Hindlimb muscle (tissue), 1 donor: ENCODE measurements at places on chromosomes 4 and X.

GRCh38 chr4:21415728-21416127 lies 532.8 kb downstream of the KCNIP4 start:
- DNase-seq: no peak

GRCh38 chrX:68894513-68895340 lies 65.9 kb downstream of the EFNB1 start:
- peak; percentile 59 for DNase-seq

GRCh38 chrX:101787934-101788333 lies 128.3 kb upstream of the ARMCX2 start:
- no peak for DNase-seq

DNA sequence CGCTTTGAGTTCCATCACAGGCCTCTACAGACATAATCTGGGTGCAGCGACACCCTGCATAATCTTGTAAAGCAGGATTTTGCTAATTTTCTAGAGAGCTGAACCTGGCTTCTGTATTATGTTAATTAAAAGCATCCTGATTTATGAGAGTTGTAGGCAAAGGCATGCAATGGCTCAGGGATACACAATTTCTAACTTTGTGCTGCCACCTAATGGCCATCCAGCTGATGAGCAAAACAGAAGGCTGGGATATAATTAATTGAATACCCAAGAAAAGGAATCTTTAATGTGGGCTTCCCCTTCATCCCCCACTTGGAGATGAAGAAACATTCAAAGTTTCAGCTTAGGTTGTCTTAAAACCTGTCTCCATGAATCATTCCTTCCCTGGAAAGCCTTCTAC lies 78.1 kb downstream of the BMP15 start:
- DNase-seq: peak; percentile 20

DNA sequence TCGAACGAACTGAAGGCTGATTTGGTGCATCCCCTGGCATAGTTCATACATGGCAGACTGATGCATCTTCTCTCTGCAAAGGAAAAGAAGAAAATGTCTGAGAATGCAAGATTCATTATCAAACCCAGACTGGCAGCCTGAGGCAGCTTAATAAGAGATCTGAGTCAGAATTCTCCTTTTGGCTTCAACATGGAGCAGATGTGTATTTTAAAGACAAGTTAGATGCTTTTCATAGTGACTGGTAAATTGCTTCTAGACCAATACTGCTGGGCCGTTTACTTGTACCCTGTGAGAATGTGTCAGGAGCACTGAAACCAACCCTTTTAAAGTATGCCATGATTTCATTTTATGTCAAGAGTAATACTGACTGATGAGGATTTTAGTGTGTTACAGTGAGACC lies 322.0 kb downstream of the NR3C2 start:
- no peak for DNase-seq

- DNase-seq: peak; percentile 81
Observed at GRCh38 chrX:155070975-155071693, at the start of the genes BRCC3, CMC4 and MTCP1. Gene BRCC3, plus strand, starts transcription at chrX:155071508. Its CDS starts 20 bp downstream, at chrX:155071528. Gene CMC4, minus strand, starts transcription at chrX:155071136. Its CDS starts 7,113 bp downstream, at chrX:155064023. Gene MTCP1, minus strand, starts transcription at chrX:155071136. Its CDS starts 5,126 bp downstream, at chrX:155066010.

DNA sequence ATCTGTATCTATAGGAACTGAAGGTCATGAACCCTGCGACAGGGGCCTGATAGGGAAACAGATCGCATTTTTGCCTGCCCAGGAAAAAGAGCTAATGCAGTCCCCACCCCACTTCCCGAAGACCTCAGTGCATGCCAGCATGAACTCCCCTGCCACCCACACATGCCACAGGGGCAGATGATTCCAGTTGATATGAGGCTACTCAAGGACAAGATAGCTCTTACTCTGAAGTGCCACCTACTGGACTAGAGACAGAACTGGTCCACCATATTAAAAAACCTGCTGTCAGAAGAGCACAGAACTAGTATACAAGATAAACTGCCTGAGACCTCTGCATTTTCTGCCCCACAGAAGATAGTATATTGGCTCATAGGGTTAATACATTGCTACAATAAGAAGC lies 68.0 kb downstream of the YIPF7 start:
- DNase-seq: no peak

- no peak for DNase-seq
Observed at GRCh38 chrX:1281521-1281920, 12.9 kb downstream of the CSF2RA start.

GRCh38 chr4:67468830-67469229 lies 76.5 kb downstream of the CENPC start:
- no peak for DNase-seq

DNA sequence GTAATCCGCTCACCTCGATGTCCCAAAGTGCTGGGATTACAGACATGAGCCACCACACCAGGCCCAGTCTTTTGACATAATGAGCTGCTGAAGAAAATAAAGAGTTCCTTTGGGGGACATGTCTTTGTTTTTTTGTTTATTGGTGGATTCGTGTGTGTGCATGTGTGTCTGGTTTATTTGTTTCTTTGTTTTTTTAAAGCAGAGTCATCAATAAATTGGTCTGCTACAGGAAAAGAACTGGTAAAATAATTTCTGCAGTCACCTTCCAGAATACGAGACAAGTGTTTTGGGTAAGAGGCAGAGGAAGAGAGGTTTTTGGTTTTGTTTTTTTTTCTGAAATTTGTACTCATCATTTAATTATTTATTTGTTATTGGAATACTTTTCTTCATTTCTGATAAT lies 51.5 kb upstream of the PPP3CA start:
- no peak for DNase-seq

DNA sequence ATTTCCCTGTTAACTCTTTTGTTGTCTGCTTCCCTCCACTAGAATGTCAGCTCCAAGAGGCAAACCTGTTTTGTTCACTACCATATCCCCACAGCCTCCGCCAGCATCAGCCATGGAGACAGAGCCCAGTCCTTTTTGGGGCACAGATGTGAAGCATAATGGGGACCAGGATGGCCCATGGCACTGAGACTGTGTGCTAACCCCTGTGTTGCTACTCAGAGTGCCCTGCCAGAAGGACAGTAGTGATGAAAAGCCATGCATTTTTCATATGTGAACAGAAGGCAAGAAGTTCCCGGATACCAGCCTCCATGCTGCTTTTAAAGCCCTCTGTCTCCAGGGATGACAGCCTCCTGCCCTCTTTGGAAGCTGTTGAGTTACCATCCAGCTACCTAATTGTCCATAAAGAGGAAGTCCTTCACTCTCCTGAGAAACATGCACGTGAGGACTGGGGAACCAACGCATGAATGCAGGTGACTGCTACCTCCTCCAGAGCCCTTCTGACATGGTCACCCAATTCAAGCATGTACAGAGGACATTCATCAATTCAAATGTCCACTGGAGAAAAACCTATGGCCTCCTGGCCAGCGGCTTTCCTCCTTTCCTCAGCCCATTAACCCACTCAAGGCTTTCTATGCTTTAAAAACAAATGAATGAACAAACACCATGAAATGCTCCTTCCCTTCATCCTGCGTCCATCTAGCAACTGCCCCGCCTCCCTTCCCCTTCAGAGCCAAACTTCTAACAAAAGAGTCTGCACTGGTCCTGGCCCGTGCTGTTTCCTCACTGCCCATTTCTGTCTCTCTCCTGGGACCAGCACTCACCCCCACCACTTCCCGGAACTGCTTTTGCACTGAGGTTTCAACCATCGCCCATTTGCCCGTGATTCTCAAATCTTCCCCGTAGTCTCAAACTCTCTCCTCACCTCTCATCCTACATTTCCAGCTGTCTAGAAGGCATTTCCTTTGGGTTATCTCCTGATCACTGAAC lies 18.0 kb downstream of the PNMA6F start:
- no peak for DNase-seq

DNA sequence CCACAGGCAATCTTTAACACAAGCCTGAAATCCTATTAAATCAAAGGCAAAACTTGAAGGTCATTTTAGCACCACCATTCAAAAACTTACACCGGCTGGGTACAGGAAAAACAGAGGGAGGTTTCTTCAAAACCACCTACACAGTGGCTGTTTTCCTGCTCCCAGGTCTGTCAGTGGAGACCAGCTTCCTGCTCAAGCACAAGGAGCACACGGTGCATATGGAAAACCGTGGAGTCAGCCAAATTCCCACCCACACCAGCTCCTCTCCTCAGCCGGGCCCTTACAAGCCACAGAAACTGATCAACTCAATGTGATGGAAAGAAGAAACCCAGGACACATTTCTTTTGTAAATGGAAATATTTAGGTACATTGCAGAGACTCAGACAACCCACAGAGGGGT lies 14.3 kb upstream of the FAM241A start:
- DNase-seq: peak; percentile 54

DNA sequence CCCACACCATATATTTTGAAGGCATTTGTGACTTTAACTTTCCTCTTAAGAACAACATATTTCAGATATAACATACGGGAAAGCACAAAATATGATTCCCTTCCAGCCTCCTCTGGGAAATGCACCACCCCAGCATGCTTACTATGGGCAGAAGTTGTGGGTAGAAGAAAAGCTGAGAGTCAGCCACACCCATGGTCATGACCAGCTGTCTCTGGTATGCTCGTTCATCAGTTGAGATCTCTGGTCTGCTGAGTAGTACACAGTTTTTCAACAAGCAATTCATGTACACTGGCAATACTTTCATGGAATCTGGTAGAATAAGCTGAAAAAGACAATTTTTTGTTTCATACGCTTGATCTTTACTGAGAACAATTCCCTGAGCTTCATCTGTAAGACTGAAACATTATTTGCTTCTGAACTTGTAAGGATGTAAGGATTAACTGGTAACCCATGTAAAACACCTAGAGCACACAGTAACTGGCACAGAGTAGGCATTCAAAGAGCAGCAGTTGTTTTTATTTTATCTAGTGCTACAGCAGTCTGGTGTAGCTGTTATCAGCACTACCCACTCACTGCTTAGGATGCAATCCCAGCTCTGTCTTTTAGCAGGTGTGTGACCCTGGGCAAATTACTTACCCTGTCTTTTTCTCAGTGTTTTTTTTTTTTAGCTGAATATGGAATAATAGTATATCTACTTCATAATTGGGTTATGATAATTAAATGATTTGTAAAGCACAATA lies 47.6 kb downstream of the METTL14 start:
- no peak for DNase-seq

DNA sequence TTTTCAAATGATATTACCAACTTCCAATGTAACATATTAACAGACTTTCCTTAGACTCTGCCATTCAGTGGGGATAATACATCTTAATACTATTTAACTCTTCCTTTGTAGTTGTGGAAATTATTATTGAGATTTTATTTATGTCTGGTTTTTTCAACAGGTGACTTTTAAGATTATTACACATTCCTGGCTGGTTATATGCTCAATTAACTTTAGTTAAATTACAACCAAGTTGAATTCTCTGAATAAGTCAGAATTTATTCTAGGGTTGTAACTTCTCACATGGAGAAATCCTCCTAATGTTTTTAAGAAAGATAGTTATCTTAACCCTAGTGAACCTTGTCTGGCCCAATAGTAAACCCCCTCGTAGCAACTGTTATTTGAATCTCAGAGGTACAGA lies 107.3 kb downstream of the SLC10A6 start:
- DNase-seq: no peak

- no peak for DNase-seq
Observed at GRCh38 chrX:107477406-107477805, 28.0 kb downstream of the FRMPD3 start.

- DNase-seq: no peak
Observed at GRCh38 chr4:655464-656151, 18.5 kb downstream of the ATP5ME start.

GRCh38 chr4:3085948-3086670 lies 11.6 kb downstream of the HTT start:
- DNase-seq: no peak

DNA sequence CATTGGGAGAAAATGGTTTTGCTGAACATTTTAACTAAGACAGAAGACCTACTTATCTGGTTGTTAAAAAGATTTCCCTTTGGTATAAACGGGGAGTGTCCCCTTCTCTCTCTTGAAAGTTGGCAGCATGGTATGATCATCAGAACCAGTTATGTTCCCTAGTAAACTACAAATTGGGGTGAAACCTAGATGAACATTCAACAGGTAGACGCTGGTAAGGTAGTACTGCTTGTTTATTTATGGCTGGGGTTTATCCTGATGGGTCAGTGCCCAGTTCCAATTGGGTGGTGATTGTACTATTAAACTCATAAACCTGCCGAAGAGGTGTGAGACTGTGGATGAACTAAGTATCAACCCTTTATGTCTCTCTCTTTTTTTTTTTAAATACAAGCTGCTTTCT lies 100.5 kb downstream of the MBNL3 start:
- DNase-seq: no peak

DNA sequence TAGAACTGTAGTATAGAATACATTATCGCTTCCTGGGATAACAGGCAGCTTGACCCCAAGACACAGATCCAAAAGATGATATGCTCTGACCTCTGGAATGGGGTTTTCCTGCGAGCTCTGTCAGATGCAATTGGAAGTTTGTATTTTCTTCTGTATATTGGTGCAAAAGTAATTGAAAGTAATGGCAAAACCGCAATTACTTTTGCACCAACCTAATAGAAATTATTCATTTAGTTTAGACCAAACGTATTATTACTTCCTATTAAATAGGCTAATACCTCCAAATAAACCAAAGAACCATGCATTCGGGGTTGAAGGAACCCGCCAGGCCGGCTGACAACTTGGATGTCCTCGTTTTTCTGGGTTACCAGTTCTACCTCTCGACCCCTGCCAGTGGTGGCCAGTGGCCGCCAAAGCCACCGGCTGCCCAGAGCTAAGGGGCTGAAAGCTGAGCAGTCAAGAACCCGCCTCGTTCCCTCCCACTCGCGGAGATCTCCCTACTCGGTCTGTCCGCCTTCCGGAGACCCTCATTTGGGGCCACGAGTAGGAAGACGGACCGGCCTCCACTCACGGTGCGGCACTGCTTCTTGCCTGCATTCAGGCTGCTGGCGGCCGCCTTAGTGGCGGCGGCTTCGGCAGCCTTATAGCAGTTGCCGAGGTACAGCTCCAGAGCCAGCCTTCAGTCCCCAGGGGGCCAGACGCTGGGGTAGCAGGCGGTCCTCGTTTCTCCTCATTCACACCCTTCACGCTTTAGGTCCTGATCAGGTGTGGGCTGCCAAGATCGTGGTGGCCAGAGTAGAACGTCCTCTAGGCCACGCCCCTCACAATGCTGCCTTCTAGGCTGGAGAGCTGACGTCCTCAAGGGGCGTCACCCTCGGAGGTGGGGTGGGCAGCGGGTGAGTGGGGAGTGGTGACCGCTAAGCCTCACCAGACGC lies 121.9 kb downstream of the RBMX2 start:
- DNase-seq: peak; percentile 11

DNA sequence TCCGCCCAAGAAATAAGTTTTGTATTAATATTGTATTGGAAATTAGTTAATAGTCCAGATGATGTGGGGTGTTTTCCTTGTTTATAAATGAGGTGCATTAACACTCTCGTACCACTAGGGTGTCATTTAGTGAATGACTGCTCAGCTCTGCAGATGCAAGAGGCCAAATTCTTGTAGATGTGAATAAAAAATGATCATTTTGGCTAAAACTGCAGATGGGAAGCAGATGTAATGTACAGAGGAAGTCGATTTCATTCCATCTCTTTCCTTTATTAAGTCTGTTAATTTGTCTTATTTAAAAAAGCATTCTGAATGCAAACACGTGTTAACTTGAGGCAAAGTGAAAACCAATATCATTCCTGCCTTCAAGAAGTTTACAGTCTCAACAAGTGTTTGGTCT lies 108.1 kb downstream of the DHX15 start:
- DNase-seq: no peak

- DNase-seq: no peak
Observed at GRCh38 chr4:186020106-186020792, 48.7 kb upstream of the TLR3 start.
